ENCODE measurements at places on chromosomes 7 and 10.
A peak's percentile ranks its signal among the peaks of the same experiment; 100 is the strongest.

- no peak for DNase-seq
Observed at GRCh38 chr10:94546049-94546900, 687 bp downstream of the HELLS start.

- DNase-seq = no peak
Observed at GRCh38 chr7:70645279-70645678, 486.7 kb upstream of the GALNT17 start.

GRCh38 chr10:78576276-78576675 lies 492.5 kb upstream of the ZMIZ1 start:
- DNase-seq = no peak

- DNase-seq = no peak
Observed at GRCh38 chr7:75888464-75889222, 9.8 kb downstream of the RHBDD2 start.

GRCh38 chr7:42493436-42494198 lies 256.6 kb upstream of the GLI3 start:
- peak; percentile 53 for DNase-seq

DNA sequence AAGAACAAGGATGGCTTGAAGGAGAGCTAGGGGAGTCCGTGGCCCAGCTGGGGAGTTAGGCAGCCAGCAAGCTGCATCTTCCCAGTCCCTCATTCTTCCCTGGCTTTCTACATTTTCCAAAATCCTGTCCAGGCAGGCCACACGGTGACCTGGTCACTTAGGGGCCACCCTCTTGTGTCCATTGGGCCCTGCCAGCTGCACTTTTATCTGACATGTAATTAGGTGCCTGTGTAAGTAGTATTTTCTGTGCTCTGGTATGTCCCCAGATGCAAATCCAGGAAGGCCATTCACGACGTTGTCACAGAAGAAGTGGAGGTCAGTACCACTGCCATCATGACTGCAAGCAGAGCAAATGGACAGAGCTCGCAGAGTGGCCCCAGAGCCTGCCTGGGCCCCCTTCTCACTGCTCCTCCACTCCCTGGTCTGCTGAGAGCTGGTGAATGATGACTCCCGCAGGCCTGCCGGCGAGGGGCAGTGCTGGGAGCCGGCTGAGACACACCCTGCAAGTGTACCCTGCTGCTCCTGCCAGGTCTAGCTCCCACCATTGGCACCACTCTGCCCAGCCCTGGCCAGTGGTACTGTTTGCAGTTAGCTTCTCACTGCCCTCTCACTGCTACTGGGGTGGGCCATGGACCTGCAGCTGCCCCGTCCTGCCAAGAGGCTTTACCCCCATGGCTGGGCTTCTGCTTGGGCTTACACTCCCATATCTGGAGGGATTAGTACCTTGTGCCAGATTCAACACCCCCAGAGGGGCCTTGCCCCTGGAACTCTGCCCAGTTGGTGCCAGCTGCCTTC lies 98.2 kb downstream of the GLRX3 start:
- DNase-seq = no peak

GRCh38 chr10:131858118-131858515 lies 42.7 kb upstream of the PPP2R2D start:
- no peak for DNase-seq

GRCh38 chr10:116926426-116926825 lies 77.1 kb downstream of the ENO4 start:
- no peak for DNase-seq

GRCh38 chr10:113042868-113043267 lies 92.8 kb downstream of the TCF7L2 start:
- DNase-seq = no peak

DNA sequence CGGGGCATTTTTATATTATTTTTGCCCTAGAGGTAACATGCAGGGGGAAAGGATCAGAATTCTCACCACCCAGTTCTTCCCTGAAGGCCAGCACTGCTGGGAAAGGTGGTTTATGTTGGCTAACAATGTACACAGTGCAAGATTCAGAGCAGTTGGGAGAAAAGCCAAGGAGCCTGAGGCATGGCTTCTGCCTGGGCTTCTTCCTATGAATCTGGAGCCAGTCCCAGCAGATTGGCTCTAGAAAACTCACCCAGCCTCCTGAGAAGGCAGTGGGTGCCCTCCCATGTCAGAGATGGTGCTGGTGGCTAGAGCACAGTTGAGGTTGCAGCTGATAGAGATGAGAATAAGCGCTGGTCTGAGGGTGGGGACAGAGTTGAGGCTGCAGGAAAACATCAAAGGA lies 44.7 kb upstream of the GPR26 start:
- no peak for DNase-seq

DNA sequence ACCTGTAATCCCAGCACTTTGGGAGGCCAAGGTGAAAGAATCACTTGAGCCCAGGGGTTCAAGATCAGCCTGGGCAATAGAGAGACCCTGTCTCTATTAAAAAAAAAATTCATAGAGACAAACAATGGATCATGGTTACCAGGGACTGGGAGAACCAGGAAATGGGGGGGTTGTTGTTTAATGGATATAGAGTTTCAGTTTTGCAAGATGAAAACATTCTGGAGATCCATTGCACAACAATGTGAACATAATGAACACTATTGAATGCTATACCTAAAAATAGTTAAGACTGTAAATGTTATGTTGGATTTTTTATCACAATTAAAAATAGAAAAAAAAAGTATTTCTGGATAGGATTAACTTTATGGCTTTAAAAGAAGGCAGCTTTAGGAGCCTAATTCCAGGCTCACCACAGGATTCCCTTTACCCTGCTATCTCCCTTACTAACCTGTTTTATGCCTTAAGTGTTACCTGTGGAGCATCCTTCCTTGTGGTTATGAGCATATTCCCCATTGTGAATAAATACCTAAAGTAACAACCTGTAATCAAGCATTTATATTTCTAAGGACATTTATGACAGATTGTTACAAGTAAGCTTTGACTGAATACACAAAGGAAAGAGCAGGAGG lies 45.1 kb upstream of the SGCE start:
- no peak for DNase-seq

DNA sequence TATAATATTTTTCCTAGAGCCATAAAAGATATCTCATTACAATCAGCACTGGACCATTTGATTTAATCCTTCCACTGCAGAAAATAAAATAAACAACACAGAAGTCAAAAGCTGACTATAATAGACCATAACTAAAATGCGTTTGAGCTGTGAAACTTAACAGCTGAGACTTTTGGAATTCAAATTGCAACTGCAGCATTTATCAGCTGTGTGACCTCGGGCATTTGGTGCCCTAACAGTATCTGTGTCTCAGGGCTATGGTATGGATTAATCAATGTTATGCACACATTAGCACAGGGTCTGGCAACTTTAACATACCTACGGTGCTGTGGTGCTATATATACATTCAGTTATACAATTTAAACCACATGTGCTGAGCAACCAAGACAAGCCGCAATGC lies 160.1 kb downstream of the COL28A1 start:
- DNase-seq = no peak

GRCh38 chr10:113274176-113274829 lies 278.6 kb upstream of the HABP2 start:
- peak; percentile 33 for DNase-seq

GRCh38 chr7:128869138-128869943 lies 6.7 kb downstream of the ATP6V1F start:
- DNase-seq = no peak

DNA sequence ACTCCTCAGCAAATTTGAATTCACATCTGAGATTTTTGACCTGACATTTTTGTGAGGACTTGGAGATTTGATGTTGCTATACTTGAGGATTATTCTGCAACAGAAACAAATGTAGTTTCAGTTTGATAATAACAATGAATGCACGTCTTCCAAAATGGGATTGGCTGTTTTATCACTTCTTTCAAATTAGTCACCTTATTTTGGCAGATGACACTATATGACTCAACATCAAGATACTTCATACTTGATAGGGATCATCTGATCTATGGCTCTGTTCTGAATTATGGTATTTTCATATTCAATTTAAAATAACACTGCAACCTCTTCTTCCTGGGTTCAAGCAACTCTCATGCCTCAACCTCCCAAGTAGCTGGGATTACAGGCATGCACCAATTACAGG lies 24.2 kb downstream of the ARL5B start:
- no peak for DNase-seq

- no peak for DNase-seq
Observed at GRCh38 chr7:45580053-45580872, 6.1 kb downstream of the ADCY1 start.

DNA sequence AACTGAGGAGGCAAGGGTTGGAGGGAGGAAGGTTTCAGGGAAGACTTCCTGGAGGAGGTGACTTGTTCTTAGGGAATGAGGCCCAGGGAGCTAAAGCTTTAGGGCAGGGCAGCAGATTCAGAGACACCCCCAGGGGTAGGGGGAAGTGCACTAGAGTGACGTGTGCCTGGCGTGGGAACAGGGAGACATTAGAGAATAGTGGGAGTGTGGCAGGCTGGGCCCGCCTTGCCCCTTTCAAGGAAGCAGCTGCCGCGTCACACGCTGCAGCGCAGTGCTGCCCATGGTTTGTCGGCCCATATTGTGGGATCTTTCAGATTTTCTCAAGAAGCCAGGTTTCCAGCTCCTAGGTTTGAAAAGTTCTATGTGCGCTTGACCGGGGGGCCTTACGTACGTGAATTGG lies 139.4 kb downstream of the LHPP start:
- DNase-seq = no peak

DNA sequence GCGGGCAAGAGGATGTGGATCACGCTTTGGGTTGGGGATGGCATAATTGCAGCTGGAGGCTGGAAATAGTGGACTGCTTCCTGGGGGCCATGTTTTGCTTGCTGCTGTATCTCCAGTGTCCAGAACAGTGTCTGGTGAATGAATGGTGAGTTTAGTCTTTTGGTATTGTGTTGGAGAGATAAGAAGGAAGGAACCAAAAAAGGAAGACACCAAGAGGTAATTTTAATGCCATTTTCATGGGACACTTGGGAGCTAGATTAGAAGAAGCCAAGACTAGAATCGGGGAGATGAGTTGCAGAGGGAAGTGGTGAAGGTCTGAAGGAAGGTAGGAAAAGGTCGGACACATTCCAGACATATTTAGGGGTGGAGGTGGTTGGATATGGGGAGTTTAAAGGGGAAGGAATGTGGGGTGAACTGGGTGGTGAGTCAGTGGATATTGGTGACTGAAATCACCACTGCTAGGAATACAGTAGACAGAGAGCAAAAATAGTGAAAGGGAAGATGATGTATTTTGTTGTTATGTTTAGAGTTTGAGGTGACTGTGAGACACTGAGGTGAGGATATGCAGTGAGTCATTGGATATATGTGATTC lies 76.7 kb downstream of the CCNY start:
- no peak for DNase-seq

- no peak for DNase-seq
Observed at GRCh38 chr7:88101769-88102168, 118.1 kb downstream of the SRI start.

DNA sequence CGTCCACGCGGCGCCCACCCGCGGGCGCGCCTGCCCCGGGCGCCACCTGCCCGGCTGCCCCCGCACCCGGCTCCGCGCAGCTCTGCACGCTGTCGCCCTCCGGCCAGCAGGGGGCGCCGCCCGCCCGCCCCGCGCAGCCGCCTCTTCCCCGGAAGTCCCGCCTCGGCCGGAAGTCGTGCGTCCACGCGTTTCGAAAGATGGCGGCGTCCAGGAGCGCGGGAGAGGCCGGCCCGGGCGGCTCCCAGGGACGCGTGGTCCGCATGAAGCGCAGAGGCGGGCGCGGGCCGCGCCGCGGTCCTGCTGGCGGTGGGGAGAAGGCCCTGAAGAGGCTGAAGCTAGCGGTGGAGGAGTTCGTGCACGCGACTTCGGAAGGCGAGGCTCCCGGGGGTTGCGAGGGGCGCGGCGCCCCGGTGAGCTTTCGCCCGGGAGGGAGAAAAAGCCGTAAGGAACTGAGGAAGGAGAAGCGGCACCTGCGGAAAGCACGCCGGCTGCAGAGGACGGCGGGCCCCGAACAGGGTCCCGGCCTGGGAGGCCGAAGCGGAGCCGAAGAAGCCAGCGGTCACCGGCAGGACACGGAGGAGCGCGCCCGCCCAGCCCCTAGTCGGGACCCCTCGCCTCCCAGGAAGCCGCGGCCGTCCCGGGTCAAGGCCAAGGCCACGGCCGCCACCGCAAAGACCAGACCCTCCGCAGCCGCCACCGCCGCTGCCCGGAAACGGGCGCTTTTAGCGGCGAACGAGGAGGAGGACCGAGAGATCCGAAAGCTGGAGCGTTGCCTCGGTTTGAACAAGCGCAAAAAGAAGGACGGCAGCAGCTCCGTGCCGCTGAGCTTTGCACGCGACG lies at the start of gene NOM1:
TSS of gene NOM1 (plus strand) at position 172 of the 840 bp plus-strand sequence. CDS start at position 198, 26 bp downstream.
- DNase-seq = no peak

- no peak for DNase-seq
Observed at GRCh38 chr10:16938952-16939351, 121.7 kb upstream of the RSU1 start.

GRCh38 chr10:104732222-104732621 lies 91.1 kb downstream of the SORCS3 start:
- no peak for DNase-seq

DNA sequence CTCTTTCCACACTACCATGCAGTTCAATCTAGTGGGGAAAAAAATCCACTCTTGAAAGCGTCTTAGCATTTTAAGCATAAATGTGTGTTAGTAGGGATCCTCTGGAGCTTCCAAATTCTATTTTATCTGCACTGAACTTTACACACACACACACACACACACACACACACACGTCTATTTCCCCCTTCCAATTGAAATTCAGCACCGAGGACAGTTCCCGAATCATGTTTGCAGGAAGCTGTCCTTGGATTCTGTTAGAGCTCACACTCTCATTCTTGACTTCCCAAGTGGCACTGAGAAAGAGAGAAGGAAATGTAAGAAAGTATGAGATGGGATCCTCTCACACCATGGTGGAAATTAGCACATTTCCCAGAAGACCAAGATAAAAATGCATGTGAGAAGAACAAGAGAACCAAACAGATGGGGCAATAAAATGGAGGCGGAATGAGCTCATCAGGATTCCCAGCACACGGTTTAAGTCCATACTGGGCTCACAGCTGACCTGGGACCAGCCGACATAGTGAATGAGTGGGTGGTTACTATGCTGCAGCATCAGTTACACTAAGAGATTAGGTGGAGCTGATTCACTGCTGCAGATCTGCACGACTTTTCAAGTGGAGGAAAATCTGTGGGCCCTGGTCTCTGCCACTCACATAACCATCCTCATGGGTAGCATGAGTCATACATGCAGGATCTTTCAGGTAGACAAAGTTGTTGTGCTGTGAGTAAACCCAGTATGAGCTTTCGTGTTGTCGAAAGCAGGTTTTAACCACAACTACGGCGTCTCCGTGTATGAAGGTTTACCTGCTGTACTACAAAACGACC lies 3.3 kb upstream of the NPTX2 start:
- DNase-seq = peak; percentile 14

DNA sequence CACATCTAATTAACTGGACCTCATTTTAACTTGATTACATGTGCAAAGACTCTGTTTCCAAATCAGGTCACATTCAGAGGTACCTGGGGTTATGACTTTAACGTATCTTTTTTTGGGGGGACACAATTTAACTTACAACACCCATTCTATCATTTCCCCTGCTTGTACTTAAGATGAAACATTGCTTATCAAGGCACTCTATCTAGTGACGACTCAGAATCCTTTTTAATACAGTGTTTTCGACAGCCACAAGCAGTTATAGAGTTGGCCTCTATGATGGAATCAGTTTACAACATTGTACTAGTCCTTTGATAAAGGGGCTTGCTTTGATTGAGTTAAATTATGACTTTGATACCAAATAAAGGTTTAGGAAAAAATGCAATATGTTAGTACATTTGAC lies 22.7 kb downstream of the BBS9 start:
- DNase-seq = no peak

All from HFF-Myc (cell line).